ENCODE measurements at places on chromosomes 6 and 20.
A peak's percentile ranks its signal among the peaks of the same experiment; 100 is the strongest.

DNA sequence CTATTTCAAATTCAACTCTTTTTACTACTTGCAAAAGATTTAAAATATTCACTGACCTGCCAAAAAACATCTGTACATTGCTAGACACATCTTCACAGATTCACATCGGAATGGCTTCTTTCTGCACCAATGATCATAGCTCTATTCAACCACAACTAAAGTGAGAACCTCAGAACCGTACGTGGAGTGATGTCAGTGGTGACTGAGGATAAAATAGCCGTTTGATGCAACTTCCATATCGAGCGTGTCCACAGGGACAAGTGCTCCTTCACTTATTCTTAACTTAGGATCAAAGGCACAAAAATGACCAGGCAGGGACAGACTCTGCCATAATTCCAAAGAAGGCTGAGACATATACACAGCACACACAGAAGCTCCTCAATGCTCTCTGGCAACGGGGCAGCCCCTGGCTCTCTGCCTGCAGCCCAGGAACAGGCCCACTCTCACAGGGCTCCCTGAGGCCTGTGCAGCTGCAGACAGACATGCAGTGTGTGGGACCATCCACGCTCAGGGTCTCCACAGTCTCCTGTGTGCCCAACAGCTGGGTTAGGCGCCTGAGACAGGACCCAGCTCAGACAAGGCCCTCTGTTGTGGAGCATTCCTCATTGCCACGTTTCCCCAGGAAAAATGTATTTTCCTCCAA, 22.8 kb downstream of the FYN start:
- DNase-seq: no peak

GRCh38 chr6:102488729-102489128, 1095.2 kb downstream of the GRIK2 start:
- no peak for DNase-seq

GRCh38 chr20:5020760-5021159, 19.4 kb upstream of the SLC23A2 start:
- no peak for DNase-seq

- no peak for DNase-seq
Measured at GRCh38 chr6:33781131-33781975, 7.6 kb downstream of the LEMD2 start.

DNA sequence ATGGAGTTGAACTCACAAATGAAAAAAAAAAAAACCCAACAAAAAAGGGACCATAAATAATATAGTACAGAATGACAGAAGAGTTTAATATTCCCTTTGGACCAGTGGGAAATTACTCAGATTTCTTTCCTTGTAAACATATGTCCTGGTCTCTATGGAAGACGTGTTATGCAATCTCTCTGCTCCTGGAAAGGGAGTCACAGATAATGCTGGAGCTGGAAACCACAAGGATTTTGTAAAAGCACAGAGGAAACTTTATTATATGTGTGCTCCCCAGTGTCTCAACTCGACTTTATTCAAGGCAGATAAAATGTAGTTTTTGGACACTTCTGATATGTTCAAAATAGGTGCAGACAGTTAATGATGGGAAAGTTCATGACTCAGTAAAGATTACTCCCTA, 88.1 kb upstream of the ZFP64 start:
- DNase-seq: no peak

DNA sequence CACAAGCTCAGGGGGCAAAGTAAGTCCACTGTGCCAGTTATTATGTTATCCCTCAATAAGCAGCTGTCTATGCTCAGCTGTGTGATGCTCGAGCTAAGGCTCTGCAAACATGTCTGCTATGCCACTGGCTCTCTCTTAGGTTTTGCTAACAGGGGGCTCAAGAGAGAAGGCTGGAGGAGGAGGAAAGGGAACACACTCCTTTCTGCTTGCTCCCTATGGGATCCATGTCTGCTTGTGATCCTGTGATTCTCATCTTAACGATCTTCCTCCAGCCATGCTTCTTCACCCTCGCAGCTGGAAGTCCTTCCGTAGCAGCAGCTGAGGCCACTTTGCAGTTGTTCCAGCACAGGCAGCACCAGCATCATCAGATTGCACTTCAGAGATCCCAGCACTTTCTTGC, 37.0 kb upstream of the IGF2R start:
- no peak for DNase-seq

DNA sequence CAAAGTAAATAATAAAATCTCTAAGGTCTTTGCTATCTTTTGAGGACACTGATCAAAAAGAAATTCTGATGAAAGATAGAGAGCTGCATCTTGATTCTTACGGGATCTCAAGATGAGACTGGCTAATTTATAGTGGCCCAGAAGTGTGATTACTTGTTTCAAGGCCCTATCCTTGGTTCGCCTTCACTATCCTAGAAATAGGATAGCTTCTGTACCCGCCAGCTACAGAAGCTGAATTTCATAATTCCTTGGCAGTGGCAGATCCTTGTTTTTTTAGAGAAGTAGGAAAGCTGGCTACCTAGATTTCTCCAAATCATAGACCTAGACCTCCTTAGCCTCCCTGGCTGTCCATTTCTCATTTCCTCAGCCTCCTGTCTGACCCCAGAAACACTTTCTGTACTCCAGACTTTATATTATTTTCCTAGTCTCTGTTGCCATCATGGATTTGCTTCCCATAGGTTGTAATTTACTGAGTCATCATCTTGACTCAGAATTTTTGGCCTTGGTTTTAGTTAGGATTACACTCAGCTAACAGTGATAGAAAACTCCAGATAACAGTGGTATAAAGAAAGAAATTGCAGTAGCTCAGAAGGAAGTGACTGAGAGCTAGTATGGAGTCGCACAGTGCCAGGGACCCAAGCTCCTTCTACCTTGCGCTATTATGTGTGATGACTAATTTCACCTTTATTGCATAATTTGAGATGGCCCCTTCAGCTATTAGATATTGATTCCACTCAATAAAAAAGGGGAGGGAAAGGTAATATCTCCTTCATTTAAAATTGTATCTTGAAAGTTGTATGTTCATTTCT, 27.7 kb downstream of the PHF3 start:
- no peak for DNase-seq

- DNase-seq: no peak
Measured at GRCh38 chr6:163984124-163984936, 569.8 kb downstream of the QKI start.

DNA sequence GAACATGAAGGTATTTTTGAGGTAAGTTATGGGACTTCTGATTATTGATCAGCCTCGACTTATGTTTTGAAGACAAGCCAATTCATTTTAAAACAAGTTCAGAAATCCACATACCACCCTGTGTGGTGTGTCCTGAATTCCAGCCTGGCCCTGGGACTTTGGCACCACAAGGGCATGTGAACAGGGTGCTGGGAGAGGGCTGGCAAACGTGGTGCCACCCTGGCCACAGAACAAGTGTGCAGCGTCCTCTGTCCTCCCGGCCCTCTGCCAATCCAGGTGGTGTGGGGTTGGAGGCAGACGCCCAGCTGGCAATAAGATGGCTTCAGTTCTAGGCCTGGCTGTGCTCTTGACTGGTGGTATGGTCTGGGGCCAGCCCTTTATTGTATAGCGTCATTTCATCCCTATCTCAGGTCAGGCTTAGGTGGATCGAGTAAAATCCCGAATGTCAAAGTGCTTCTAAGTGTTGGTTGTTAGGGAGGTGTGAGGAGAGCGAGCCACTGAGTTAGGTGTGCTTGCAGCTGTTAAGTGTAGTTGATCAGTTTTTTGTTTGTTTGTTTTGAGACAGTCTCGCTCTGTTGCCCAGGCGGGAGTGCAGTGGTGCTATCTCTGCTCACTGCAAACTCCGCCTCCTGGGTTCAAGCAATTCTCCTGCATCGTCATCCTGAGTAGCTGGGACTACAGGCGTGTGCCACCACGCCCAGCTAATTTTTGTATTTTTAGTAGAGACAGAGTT, 84.2 kb downstream of the RNF144B start:
- no peak for DNase-seq

- no peak for DNase-seq
Measured at GRCh38 chr20:50498071-50498776, 12.0 kb upstream of the PTPN1 start.

GRCh38 chr6:144478483-144478882, 193.3 kb downstream of the UTRN start:
- DNase-seq: no peak

DNA sequence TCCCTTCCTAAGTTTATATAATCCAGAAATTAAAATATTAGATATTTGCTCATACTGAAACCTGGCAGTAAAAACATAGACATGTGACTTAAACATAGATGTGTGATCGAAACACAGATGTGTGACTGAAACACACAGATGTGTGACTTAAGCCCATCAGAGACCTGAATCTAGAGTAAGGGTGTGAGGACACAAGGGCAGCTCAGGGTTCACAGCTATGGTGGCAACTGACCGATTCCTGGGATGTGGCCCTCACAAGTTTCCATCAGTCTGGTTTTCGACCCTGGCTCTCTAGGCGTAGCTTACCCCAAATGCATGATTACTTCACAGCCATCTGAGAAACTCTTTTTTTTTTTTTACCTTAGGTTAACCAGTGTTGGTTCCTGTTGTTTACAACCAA, 137.0 kb downstream of the NRN1 start:
- no peak for DNase-seq

- DNase-seq: no peak
Measured at GRCh38 chr6:148306286-148306685, 36.4 kb upstream of the SASH1 start.

DNA sequence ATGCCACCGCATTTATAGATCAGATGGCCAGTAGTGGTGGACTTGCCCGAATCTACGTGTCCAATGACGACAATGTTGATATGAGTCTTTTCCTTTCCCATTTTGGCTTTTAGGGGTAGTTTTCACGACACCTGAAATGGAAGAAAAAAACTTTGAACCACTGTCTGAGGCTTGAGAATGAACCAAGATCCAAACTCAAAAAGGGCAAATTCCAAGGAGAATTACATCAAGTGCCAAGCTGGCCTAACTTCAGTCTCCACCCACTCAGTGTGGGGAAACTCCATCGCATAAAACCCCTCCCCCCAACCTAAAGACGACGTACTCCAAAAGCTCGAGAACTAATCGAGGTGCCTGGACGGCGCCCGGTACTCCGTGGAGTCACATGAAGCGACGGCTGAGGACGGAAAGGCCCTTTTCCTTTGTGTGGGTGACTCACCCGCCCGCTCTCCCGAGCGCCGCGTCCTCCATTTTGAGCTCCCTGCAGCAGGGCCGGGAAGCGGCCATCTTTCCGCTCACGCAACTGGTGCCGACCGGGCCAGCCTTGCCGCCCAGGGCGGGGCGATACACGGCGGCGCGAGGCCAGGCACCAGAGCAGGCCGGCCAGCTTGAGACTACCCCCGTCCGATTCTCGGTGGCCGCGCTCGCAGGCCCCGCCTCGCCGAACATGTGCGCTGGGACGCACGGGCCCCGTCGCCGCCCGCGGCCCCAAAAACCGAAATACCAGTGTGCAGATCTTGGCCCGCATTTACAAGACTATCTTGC, 725 bp downstream of the EEF1A1 start:
- DNase-seq: peak; percentile 90

- DNase-seq: peak; percentile 82
Measured at GRCh38 chr20:35776513-35777101, 4.8 kb downstream of the PHF20 start.

- DNase-seq: no peak
Measured at GRCh38 chr20:48052475-48052835, 267.2 kb upstream of the SULF2 start.

- no peak for DNase-seq
Measured at GRCh38 chr6:10201606-10202510, 213.0 kb downstream of the TFAP2A start.

- DNase-seq: no peak
Measured at GRCh38 chr6:112639391-112639831, 292.3 kb downstream of the RFPL4B start.

GRCh38 chr20:50359607-50360217, 150.5 kb upstream of the PTPN1 start:
- no peak for DNase-seq

DNA sequence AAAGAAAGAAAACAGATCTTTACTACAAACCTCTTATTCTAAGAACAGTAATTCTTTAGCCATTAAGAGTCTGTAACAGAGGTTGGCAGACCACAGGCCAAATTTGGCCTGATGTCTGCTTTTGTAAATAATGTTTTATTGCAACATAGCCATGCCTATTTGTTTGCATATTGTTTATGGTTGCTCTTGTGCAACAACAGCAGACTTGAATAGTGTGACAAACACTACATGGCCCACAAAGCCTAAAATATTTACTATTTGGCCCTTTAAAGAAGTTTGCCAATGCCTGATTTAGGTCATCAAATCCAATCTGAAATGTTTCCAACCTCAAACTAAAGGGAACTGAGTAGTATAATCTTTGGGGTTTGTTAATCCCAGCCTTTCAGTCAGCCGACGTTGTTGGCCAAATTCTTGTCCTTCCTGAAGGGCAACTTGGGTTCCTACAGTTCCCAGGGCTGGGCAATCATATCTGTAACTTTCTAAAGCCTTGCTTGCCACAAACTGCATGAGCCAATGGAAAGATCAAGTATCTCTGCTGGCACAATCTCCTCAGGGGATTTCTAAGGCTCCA, 33.9 kb upstream of the TBC1D20 start:
- no peak for DNase-seq
